Epithelial cell of umbilical artery (primary cell): ENCODE measurements at places on chromosomes 13 and 19. TPM values are rescaled to one million over a fixed set of nuclear protein-coding genes. Genes with fewer than 3 reads are reported as not detected.

Gene TMIGD2
- total RNA-seq: not detected in 2 replicates

Gene ZNF675
- 5.5 and 11.7 TPM in 2 replicates for total RNA-seq

Gene FCAR
- not detected in 2 replicates for total RNA-seq

Gene LDLR
- 84.1 and 97.1 TPM in 2 replicates for total RNA-seq

Gene FCER2
- not detected in 2 replicates for total RNA-seq

Gene PTGIR
- total RNA-seq: 0.32 and 1.4 TPM in 2 replicates

Gene C19orf73
- 0.32 and 0.76 TPM in 2 replicates for total RNA-seq

Gene ATP12A
- total RNA-seq: not detected in 2 replicates

Gene ERICH6B
- not detected in 2 replicates for total RNA-seq

Gene C13orf42
- total RNA-seq: not detected in 2 replicates

Gene ZIK1
- 1.6 and 2.9 TPM in 2 replicates for total RNA-seq

Gene B3GNT3
- total RNA-seq: not detected in 2 replicates

Gene LENG8
- 14.3 and 34.3 TPM in 2 replicates for total RNA-seq

Gene LRRC8E
- total RNA-seq: 1.1 and 1.3 TPM in 2 replicates

Gene TGFB1
- 16.4 and 41.6 TPM in 2 replicates for total RNA-seq

Gene SLC25A41
- not detected in 2 replicates for total RNA-seq

Gene TRAPPC6A
- total RNA-seq: 9.6 and 15.9 TPM in 2 replicates

Gene ZSWIM4
- total RNA-seq: 13.0 and 16.0 TPM in 2 replicates

Gene IGFL2
- total RNA-seq: not detected in 2 replicates

Gene RHPN2
- 2.1 and 2.3 TPM in 2 replicates for total RNA-seq

Gene PABPC3
- total RNA-seq: under 0.01 TPM in 1 of 2 replicates, not detected in the other

Gene RNF17
- total RNA-seq: not detected in 2 replicates

Gene CDX2
- not detected in 2 replicates for total RNA-seq

Gene C19orf67
- total RNA-seq: not detected in 2 replicates

Gene ATF5
- 2.9 and 5.2 TPM in 2 replicates for total RNA-seq

Gene RASIP1
- total RNA-seq: 68.2 and 85.8 TPM in 2 replicates

Gene PDX1
- not detected in 2 replicates for total RNA-seq

Gene MTUS2
- under 0.01 TPM in 1 of 2 replicates, not detected in the other for total RNA-seq

Gene EBI3
- 0.32 and 0.46 TPM in 2 replicates for total RNA-seq

Gene DMPK
- total RNA-seq: 5.5 and 6.5 TPM in 2 replicates

Gene NTF4
- total RNA-seq: not detected in 2 replicates

Gene CLIP3
- 1.8 and 1.9 TPM in 2 replicates for total RNA-seq

Gene LILRB3
- total RNA-seq: not detected in 2 replicates

Gene ZNF835
- under 0.01 and 0.15 TPM in 2 replicates for total RNA-seq

Gene CLEC17A
- total RNA-seq: under 0.01 TPM in 1 of 2 replicates, not detected in the other

Gene OR7D4
- not detected in 2 replicates for total RNA-seq

Gene GRIN3B
- total RNA-seq: 0.65 TPM in 1 of 2 replicates, not detected in the other

Gene CKM
- total RNA-seq: not detected in 2 replicates

Gene KRTDAP
- total RNA-seq: not detected in 2 replicates

Gene KLHL1
- not detected in 2 replicates for total RNA-seq

Gene DNAAF3
- 0.32 and 0.76 TPM in 2 replicates for total RNA-seq

Gene PRSS57
- not detected in 2 replicates for total RNA-seq

Gene KLF2
- 5.3 and 6.8 TPM in 2 replicates for total RNA-seq

Gene LILRB1
- total RNA-seq: not detected in 2 replicates

Gene GPR12
- total RNA-seq: not detected in 2 replicates

Gene ZNF486
- total RNA-seq: 5.2 and 7.6 TPM in 2 replicates

Gene FAM83E
- 0.65 and 1.1 TPM in 2 replicates for total RNA-seq

Gene FOSB
- 0.15 and 0.32 TPM in 2 replicates for total RNA-seq
